Transverse colon (tissue), 4 donors: ENCODE measurements at places on chromosomes 2 and 18. TPM values are rescaled to one million over a fixed set of nuclear protein-coding genes. Genes with fewer than 3 reads are reported as not detected.

FEV gene
- total RNA-seq: not detected

GRCh38 chr2:55025627-55026026 lies 24.6 kb downstream of the RTN4 start:
- no peak overlapping the region for H3K27ac ChIP-seq
- DNase-seq: no peak
- H3K4me1 ChIP-seq: peaks cover 9% of the 10 kb centered on the region
- no peak overlapping the region for H3K4me3 ChIP-seq

GRCh38 chr2:135840601-135841000 lies 3.6 kb upstream of the LCT start:
- peaks cover 24% of the 10 kb centered on the region for H3K4me1 ChIP-seq
- no peaks in the 10 kb centered on the region for H3K27me3 ChIP-seq
- DNase-seq: peak; percentile 18

DNA sequence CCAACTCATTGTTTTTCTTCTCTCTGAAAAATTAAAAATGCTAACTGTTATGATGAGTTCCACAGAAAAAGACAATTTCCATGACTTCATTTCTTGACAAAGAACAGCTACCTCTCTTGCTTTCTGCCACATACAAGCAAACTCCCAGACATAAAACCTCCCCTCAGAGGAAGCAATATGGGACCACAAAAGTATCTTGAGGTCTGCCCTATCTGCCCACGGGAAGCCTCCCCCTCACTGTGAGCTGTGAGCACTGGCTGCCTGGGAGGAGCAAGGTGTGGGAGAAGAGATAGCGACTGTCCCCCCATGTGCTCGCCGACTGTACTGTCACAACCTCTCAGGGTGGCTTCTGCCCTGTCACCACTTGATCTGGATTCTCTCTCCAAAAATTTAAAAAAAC lies 69.7 kb upstream of the NRP2 start:
- DNase-seq: no peak
- H3K36me3 ChIP-seq: no peaks in the 10 kb centered on the region
- H3K4me1 ChIP-seq: peaks cover 3% of the 10 kb centered on the region
- peak overlapping the region; percentile 53 for H3K27ac ChIP-seq
- no peaks in the 10 kb centered on the region for H3K27me3 ChIP-seq
